ENCODE measurements at places on chromosomes 1 and 21. TPM values are rescaled to one million over a fixed set of nuclear protein-coding genes. Genes with fewer than 3 reads are reported as not detected.

Gene OR2G6
- not detected for total RNA-seq

Gene CEP85
- total RNA-seq, result 4.2 TPM

Gene DHRS3
- total RNA-seq, result 83.5 TPM

Gene TACSTD2
- 56.2 TPM for total RNA-seq

Gene NPPB
- not detected for total RNA-seq

- DNase-seq, result no peak
Observed at GRCh38 chr1:191729742-191730141, 428.5 kb upstream of the RGS18 start.

DNA sequence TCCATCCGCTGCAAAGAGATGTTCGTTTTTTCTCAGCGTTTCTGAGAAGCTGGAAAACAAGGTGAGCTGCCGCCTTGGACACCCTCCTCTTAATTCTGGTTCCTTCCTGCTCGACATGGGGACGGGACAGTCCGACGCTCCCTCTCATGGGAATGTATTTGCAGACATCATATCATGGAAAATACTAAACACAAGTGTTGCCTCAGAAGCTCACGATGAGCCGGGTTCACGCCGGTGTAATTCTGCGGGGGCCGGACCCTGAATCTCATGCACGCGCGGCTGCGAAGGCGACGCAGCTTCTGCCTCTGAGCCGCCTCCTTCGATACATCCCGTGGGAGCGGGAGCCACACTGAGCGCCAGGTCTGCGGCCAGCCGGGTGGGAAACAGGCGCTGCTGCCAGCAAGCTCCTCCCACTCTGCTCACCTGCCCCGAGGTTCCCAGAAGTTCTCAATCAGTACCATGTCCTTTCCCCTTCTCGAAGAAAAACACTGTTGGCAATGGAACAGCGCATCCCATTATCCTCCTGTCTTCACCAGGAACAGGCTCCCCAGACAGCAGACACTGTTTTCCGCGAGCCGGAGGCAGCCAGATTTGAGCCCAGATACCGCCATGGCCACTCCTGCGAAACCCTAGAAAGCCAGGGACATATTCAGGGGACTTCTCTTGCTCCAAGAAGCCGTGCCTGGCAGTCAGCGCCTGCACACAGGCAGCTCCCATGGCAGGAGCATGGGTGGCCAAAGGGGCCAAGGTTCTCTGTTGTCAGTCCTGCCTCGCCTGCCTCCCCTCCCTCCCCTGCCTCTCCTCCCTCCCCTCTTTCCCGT, 98.0 kb downstream of the WDR4 start:
- DNase-seq, result peak; percentile 11

DNA sequence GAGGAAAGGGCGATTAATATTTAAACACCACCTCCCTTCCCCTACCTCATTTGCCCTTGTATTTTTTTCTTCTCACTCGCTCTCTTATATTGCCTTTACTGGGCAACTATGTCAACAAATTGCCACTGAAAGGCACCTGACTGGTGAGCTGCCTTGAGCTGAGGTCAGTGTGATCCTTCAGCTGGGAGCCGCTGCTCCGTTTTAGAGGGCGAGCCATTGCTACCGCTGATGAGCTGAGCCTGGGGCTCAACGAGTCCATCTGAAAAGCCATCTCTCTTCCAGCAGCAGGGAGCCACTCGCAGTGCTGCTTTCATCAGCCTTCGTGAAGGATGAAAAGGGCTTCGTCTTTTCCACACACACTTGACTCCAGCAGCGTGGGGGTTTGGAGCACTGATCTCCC, 108.0 kb upstream of the KIF26B start:
- DNase-seq, result no peak

- DNase-seq, result no peak
Observed at GRCh38 chr1:48007047-48007446, 9.9 kb upstream of the TRABD2B start.

- DNase-seq, result no peak
Observed at GRCh38 chr1:177480741-177481305, 310.1 kb downstream of the BRINP2 start.

Data from lung microvascular endothelial cell (primary cell).